ENCODE measurements at places on chromosomes 2 and 18.

DNA sequence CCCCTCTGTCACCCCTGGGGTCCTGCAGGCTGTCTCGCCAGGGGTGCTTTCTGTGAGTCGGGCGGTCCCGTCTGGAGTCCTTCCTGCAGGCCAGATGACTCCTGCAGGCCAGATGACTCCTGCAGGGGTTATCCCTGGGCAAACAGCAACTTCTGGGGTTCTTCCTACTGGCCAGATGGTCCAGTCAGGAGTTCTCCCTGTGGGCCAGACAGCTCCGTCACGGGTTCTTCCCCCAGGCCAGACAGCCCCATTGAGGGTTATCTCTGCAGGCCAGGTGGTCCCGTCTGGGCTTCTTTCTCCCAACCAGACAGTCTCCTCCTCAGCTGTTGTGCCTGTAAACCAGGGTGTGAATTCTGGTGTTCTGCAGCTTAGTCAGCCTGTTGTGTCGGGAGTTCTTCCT lies 27.6 kb downstream of the ADNP2 start:
- DNase-seq, result no peak

- no peak for DNase-seq
Observed at GRCh38 chr2:152617456-152618192, 99.6 kb downstream of the PRPF40A start.

DNA sequence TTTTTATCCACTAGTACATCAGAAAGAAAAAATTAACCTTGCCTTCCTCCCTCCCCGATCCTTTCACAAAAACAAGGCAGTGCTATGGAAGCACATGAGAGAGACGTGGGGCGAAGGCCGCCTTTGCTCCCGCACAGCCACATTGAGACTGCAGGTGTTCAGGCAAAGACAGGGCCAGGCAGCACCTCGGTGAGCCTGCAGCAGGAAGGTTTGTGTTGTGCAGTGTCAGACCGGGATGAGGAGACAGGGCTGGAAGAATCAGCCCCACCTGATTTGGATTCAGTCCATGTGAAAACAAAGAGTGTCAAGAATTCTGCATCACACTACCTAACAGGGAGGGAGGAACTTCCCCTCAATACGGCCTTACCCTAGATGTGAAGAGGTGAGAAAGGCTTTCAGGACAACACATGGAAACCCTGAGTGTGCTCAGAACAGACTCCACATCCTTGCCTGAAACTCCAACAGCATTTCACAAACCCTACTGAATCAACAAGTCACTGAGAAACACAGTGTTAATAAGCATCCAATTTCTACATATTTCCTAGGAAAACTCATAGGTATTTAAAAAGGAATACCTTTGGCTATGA lies 59.6 kb downstream of the HDAC4 start:
- DNase-seq, result no peak

- DNase-seq, result no peak
Observed at GRCh38 chr18:43914018-43914417, 636.7 kb upstream of the SYT4 start.

- DNase-seq, result no peak
Observed at GRCh38 chr2:228355897-228356296, 174.4 kb upstream of the SPHKAP start.

GRCh38 chr18:42480441-42480840 lies 525.4 kb downstream of the PIK3C3 start:
- no peak for DNase-seq

DNA sequence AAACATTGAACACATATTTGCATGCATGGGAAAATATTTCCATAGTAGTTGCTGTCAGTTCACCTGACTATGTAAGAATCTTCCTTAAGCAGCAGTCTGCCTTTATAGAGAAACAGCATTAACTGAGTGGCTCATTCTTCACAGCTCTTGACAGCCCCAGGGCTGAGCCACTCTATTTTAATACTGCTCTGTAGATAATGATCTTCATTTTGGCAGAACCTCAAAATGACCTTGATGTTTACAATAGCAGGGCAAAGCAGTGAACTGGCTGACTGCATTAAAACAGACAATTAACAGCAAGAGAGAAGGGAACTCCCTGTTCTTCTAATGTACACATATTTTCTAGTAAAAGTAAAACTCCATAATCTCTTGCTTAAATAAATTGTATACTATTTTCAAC lies 580.6 kb upstream of the SOX11 start:
- DNase-seq, result no peak

GRCh38 chr18:50981381-50981780 lies 13.5 kb downstream of the ELAC1 start:
- no peak for DNase-seq

- DNase-seq, result no peak
Observed at GRCh38 chr2:101881131-101881530, 110.6 kb upstream of the IL1R2 start.

DNA sequence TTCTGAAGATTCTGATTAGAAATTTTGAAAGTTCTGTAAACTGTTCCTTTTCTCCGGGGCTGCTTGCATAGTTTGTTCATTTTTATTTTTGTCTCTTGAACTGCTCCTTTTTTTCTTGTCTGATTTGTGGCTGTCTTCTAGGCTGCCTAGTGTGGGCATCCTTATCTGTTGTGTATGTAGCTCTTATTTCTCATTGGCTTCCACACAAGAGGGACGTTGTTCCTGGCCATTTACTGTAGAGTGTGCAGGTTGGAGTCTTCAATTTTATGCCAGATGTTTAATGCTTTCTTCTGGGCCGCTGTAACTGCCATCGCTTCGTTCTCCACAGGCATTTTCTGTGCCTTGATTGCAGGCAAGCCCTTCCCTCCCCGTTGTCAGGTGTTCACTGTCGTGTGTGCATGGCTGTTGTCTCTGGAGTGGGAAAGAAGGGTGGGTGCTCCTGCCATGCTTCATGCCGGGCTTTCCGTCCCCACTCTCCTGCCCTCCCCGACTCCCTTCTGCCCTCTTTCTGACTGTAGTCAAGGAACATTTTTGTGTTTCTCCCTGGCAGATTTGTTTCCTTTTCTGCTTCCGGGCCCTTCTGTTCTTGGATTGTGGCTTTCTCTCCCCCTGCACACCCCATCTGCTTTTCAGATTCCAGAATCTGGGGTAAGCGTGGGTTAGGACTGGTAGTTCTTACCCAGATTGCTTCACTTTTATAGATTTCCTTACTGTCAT lies 15.5 kb downstream of the CEP192 start:
- no peak for DNase-seq

GRCh38 chr2:43636621-43637020 lies 439 bp upstream of the PLEKHH2 start:
- DNase-seq, result no peak

- DNase-seq, result no peak
Observed at GRCh38 chr18:79531386-79531785, 135.7 kb downstream of the NFATC1 start.

DNA sequence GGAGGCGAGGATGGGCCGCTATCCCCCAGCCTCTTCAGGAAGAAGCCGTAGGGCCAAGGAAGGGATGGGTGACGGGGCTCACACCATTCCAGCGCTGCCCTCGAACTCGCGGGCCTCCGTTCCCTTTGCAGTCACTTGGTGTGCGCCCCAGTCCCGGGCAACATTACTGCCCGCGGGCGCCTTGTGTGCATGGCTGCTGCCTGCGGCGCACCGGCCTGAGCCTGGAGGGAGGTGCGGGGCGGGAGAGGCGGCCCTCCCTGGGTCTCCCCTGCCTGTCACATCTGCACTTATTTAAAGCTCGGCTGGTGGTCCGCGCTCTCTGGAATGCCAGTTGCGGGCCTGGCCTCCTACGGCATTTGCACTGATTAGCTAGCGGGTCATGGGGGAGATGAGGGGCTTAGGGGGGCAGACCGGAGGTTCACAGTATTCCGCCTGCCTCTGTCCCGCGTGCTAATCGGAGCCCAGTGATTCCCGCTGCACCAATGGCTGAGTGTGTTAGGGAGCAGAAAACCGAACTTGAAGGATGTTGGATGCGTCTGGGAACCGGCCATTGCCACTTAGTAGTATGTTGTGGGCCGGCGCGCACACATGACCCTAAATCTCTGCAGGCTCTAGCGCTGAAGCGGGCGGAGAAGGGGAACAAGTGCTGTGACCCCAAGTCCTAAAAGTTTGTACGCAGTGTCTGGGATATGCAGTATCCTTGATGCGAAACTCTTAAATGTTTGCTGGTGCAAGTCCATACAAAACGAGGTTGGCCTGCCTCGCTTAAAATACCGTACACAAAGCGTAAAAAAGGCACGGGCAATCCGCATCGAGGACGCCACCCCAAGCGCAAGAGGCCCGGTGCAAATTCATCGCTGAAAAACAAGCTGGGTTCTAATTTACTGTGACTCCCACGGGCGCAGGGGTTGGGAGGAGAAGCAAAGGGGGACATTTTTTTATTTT lies 161.2 kb upstream of the SIX2 start:
- DNase-seq, result no peak

- peak; percentile 12 for DNase-seq
Observed at GRCh38 chr2:70789304-70790135, 923 bp downstream of the FIGLA start.

DNA sequence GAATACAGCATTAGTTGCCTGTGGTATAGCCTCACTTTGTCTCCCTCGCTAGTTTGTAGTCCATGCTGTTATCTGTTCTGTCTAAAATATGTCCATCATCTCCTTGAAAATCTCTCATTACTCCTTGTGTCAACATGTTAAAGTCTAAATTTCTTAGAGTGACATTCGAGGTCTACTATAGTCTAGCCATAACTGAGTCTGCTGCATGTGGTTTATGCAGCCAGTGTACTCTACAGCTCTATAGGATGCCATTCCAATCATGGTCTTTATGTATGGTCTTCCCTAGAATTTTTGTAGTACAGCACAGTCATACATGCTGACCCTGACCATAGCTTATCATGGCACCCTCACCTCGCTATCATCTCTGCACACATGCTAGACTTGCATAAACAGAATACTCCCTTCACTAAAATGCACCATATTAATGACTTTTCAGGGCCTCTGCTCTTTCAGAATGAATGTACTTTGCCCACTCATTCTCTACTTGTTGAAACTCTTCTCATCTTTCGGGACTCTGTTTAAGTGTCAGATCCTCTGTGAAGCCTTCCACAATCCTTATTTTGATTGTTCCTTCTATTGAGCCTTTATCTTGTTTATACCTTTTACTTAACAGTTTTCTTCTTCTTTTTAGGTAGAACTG lies 12.8 kb downstream of the TANK start:
- no peak for DNase-seq

- DNase-seq, result no peak
Observed at GRCh38 chr2:40034198-40034597, 255.1 kb upstream of the THUMPD2 start.

DNA sequence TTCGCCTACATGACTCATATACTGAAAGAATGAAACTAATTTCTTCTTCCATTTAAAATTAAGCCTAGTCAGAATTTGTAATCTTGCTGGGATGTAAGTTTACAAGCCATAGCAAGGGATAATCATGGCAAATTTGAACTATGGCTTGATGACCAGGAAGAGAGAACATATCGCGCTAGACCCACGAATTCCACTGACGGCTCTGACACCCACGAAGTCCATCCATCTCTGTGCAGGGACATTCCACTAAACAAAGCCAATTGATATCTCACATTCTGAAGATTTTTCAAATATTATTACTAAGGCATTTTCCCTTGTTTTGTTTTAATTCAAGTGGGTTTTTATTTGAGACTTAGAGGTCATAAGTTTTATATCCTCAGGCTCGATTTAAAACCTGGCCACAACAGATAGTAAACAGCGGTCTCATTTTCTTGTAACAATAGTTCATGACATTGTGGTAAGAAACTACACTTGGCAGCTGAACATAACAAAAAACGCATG lies 113.0 kb downstream of the QPCT start:
- no peak for DNase-seq

GRCh38 chr2:63789338-63790020 lies 52.2 kb upstream of the UGP2 start:
- no peak for DNase-seq

- no peak for DNase-seq
Observed at GRCh38 chr2:148968776-148969319, 69.7 kb upstream of the LYPD6B start.

GRCh38 chr2:43839776-43840564 lies 1.2 kb downstream of the ABCG8 start:
- no peak for DNase-seq

GRCh38 chr18:7512348-7512747 lies 54.8 kb upstream of the PTPRM start:
- no peak for DNase-seq

GRCh38 chr18:10739152-10739551 lies 213.3 kb downstream of the NAPG start:
- no peak for DNase-seq

- DNase-seq, result no peak
Observed at GRCh38 chr2:37875403-37875906, 49.6 kb upstream of the RMDN2 start.
